ENCODE measurements at places on chromosomes 5 and 9. TPM values are rescaled to one million over a fixed set of nuclear protein-coding genes. Genes with fewer than 3 reads are reported as not detected.
A peak's percentile ranks its signal among the peaks of the same experiment; 100 is the strongest.

Gene TAF11L5
- not detected for polyA plus RNA-seq

Gene PCA3
- polyA plus RNA-seq: not detected

Gene SMIM33
- polyA plus RNA-seq: 0.94 TPM

Gene TLE1
- 3.8 TPM for polyA plus RNA-seq

DNA sequence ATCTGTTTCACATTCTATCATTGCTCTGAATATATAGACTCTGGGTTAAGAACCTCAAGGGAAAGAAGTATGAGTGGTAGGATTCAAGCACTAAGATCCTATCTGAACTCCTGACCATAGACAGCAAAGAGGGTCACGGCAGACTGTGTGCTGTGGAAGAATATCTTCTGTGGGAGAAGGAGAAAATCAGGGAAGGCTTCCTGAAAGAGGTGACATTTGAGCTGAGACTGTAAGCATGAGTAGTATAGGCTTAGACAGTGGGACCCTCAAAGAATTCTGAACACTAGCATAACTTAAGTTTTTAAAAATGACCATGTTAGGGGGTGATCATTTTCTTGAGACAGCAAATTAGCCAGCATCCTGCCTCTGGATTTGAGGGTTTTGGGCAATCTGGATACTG lies 3.9 kb downstream of the FRRS1L start:
- DNase-seq: no peak

DNA sequence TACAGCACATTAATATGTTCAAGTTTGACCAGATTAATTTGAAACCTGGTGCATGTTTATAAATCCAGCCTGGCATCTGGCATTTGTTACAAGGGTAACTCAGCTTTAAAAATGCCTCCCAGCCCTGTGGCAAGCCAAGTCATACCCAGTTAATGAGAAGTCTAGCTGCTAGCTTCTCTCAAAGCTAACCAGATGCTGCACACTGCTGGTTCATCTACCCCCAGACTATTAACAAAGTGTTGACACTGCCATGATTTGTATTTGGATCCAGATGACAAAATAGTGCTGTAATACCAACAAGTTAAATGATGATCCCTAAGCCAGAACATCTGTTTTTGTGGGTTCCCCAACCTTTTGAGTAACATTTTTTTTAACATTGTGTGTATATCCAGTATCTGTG lies 573.7 kb upstream of the DAB2 start:
- DNase-seq: no peak

DNA sequence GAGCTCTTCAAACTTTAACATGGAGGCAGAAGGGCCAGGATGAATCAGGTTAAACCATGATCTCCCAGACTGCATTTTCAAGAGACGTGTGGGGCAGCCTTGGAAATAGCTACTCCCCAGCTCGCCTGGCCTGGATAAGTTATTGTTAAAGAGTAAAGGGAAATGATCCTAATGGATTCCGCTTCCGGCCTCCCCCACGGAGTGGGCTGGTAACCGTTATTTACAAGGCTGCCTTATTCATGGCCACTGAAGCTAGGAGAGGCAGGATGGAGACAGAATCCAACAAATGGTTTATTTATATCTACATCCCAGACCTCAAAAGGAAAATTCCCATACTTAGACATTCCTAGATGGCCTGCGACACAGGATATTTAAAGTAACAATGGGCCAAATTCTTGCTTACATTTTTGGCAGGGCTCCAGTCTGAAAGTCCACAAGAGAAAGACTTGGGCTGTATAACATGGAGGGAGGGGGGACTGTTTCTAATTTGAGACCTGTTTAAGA lies 27.9 kb downstream of the SPRY4 start:
- no peak for DNase-seq

DNA sequence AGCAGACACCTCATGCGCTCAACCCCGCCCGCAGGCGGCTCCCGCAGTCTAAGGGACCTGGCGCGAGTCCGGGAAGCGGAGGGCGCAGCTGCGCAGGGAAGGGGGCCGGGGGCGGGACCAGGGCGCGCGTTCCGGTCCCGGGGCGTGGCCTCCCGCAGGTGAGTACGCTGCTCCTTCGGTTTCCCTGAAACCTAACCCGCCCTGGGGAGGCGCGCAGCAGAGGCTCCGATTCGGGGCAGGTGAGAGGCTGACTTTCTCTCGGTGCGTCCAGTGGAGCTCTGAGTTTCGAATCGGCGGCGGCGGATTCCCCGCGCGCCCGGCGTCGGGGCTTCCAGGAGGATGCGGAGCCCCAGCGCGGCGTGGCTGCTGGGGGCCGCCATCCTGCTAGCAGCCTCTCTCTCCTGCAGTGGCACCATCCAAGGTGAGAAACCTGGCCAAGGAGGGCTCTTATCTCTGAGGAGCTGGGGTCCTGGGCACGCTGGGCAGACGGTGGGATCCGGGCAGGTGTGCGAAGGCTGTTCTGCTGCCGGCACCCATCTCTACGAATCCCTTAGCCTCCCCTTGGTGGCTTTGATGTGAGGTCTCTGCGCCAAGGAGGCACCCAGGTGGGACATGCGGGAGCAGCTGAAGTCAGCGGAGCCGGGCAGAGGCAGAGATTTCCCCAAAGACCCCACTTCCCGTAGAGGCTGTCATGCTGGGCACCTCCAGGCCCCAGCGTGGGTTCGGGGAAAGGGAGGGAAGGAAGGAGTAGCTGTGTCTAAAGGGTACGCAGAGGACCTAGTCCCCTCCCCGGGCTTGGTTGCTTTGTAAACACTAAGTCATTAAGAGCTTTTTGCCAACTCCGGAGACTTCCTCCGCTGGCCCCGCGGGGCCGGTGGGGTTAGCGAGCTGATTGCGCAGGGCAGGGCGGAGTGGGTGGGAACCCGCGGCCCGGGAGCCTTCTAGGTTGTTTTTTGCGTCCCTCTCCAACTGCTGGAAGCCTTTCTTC lies at the start of gene F2RL1:
Gene F2RL1, plus strand, starts transcription at position 187 of the 988 bp plus-strand sequence. Its CDS starts 153 bp downstream, at position 340.
- DNase-seq: peak; percentile 58

- no peak for DNase-seq
These were observed 639.6 kb downstream of the CETN3 start for GRCh38 chr5:89769975-89770374.

- DNase-seq: peak; percentile 3
These were observed 98.9 kb downstream of the DAB2IP start for GRCh38 chr9:121750259-121750714.

- DNase-seq: no peak
These were observed 51.5 kb downstream of the PCDH1 start for GRCh38 chr5:141826674-141827073.

DNA sequence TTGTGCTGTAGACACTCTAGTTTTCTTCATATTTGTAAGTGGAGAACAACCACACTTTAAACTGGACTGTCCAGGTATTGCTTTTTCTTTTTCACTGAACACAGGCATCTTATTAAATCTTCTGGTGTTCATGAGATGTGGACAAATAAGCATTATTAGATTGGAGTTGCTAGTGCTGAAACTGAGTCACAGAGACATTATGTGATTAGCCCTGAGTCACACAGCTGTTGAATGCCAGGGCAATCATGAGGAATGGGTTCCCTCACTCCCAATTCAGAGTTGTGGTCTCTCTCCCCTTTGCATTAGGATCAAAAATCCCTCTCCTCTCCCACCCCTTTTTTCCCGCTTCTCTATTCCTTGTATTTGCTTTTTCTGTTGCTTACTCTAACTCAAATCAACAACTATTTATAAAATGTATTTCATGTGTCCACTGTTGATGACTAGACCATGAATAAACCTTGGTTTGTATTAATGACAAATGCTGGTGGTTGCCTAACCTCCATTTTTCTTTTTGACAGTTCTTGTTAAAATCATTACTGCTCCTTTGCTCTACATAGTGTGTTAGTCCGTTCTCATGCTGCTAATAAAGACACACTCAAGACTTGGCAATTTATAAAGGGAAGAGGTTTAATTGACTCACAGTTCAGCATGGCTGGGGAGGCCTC lies 738.2 kb downstream of the BRINP1 start:
- DNase-seq: no peak

DNA sequence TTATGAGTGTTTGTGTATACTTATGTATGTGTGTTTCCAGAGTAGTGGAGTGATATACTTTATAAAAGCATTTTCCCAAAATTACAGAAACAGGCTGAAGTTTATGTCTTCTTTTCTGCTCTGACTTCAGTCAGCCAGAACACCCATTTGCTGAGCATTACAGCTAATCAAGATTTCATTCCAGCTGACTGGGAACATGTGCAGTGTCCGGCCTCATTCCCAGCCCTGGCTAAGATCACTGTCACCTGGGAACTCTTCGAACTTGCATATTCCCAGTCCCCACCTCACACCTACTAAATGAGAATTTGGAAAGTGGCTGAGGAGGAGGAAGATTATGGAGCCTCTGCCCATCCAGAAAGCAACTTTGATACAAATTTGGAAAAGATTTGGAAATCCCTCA lies 90.8 kb upstream of the PRRC1 start:
- no peak for DNase-seq

- DNase-seq: no peak
These were observed 53.0 kb upstream of the CPEB4 start for GRCh38 chr5:173835131-173835530.

DNA sequence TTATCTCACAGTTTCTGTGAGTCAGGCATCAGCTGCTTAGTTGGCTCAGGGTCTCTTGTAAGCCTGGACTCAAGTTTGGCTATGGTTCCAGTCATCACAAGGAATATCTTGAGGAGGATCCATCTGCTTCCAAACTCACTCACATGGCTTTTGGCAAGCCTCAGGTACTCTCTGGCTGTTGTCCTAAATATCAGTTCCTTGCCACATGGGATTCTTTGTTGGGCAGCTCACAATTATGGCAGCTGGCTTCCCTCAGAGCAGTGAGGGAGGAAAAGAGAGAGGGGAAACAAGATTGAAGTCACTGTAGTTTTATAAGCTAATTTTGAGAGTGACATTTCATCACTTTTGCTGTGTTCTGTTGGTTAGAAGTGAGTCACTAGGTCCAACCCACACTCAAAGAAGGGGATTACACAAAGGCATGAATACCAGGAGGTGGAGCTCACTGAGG lies 144.5 kb downstream of the GCNT1 start:
- DNase-seq: no peak

- DNase-seq: no peak
These were observed 219.4 kb downstream of the NMUR2 start for GRCh38 chr5:152185547-152186245.

Measured in CD4-positive, alpha-beta memory T cell (primary cell).